ENCODE measurements at places on chromosomes 6 and 20.

DNA sequence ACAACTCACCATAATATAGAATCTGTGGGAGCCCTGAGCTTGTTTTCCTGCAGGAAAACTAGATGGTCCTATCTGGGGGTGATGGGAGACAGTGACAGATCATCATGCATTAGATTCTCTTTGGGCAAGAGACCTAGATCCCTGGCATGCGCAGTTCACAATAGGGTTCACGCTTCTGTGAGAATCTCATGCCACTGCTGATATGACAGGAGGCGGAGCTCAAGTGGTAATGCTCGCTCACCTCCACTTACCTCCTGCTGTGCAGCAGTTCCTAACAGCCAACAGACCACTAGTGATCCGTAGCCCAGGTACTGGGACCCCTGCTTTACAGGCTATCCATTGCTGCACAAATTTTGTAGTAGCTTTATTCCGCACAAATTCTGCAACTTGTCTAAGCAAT lies 84.5 kb downstream of the HIVEP2 start:
- no peak for DNase-seq

DNA sequence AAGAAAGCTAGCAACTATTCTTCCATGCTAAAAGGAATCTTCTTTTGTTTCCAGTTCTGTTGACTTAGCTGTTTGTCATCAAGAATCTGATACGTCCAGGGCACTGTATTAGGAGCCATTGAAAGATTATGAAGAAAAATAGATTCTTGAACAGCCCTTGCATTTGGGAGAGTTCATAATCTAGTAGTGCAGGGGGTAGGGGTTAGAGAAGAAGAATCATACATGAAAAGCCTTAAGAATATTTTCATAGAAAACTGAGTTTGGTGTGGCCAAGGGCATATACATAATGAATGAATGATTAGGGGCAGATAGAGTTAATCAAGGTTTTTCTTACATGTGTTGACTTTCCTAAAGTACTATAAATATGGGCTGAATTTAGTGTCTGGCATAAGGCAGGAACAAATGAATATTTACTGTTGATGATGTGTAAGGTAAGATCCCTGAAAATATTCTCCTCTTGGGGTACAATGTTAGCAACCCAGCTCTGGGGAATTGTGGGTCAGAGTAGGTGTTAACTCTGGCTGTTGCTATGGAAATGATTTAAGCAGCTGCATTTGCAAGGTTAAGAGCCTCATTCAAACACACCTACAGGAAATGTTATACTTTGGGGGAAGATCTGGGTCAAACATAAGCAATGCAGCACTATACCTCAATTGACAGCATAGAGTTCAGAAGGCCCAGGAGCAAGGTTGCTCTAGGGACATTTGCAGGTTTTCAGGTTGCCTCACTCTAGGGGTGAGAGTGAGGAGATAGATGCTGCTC lies 667.3 kb upstream of the CITED2 start:
- DNase-seq, result no peak

DNA sequence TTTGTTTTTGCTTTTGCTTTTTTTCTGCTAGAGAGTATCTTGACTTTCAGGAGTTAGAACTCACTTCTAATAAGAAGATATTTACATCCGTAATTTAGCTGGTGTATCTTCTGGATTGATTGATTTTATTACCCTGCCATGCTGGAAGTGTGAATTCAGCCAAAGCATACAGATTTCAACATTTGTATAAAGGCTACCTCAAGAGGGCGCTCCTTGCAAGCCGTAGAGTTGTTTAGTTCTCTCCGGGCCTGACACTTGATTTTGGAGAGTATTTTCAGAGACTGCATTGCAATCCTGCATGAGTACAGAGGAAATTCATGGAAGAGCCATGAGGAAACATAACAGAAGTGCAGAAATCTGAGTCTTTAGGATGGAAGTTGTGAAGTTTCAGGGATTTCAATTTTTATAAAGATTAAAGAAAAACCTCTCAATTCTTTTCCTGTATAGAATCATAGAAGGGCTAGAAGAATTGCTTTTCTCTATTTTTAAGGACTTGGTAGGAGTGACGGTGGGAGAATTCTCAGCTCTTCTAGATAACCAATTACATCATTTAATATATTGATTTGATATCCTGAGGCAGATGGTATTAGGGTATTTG lies 66.7 kb upstream of the TIAM2 start:
- DNase-seq, result peak; percentile 26

DNA sequence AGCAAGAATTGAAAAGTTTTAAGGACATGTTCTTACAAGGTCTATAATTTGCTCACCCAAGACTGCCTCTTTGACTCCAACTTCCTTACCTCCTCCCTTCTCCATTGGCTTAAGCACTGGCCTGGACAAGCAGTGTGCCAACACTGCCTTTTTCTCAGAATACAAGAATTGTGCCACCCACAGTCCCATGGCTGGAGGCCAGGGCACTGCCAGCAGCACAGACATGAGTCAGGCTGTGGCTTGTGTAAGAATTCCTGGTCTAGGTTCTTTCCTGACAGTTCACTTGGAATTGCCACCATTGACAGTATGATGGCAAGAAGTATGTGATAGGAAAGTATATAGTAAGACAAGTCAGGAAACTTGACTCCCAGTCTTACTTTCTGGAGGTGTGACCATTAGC lies 202.7 kb upstream of the MARCKS start:
- DNase-seq, result no peak

- no peak for DNase-seq
These were observed 164.9 kb upstream of the SASH1 start for GRCh38 chr6:148177589-148178233.

DNA sequence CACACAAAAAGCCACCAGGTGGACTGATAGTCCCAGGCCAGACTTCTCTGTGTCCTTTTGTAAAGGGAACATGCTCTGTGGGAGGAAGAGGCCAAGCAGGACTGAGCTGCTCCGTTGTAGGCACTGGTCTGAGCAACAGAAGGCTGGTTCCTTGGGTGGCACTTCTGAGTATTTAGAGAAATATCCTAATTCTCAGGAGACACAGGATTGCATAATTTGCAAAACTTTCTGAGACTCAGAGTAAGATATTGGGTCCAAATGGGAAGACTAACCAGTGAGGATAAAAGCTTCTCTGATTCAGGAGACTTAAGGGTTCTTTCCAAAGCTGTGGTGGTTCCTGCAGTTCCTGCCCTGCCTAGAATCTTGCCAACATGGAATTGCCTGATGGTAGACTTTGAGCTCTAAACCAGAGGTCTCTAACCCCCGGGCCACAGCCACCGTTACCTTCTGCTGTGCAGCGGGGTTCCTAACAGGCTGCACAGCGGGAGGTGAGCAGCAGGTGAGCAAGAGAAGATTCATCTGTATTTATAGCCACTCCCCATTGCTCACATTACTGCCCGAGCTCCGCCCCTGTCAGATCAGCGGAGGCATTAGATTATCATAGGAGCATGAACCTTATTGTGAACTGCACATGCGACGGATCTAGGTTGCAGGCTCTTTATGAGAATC lies 107.0 kb downstream of the OLIG3 start:
- DNase-seq, result no peak

DNA sequence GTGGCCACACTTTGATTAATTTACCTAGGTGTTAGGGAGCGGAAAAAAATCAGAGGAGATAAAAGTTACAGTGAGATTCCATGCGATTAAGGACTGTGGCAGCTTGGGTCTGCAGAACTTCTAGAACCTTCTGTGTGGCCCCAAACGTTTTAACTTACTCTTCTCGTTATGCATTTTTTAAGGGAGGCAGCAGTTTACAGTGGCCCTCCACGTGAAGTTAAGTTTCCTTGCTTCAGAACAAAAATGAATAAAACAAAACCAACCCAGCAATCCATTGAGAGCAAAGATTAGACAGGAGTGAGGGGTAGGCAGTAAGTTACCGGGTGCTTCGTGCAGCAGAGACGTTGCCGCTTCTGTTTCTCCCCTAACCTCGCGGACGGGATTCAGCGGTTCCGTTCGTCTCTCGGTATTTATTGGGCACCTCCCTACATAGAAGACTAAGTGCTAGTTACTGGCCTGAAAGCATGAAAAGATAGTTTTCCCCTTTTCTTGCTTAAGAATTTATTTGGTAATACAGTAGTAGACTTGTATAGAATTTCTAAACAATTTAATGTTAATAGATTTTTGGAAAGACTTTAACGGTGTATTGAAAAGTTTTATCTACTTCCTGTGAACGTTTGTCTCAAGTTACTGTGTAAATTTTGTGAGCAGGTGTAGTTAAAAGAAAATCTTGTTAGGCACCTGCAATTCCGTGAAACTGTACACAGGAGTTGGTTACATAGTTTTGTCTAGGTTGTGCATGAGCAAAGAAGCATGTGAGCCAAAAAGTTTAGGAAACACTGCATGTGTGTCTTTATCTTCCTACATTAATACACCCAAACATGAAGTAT lies 1.1 kb downstream of the BAG2 start:
- DNase-seq, result no peak

DNA sequence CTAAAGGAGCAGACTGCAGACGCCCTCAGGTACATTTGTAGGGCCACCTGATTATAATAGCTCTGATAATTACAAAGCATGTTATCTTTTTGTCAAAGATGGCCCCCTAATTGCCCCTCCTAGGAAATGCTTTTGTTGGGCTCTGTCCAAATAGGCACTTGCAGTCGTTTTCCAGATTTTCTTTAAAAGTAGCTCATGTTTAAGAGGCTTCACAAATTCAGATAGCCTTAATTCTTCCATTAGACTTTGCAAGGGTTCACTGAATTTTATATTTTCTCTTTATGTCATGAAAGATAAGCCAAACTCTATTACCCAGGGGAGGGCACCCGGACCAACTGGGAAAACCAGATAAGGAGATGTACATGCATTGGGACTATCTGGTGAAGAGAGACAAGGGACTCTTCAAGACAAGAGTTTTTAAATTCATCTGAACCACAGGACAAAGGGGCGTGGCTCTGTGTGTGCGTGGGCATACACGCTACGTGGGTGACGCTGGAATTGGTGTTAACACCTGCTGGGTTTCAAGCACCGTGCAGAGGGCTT lies 95.6 kb downstream of the TOX2 start:
- no peak for DNase-seq

- no peak for DNase-seq
These were observed 5.0 kb upstream of the CAP2 start for GRCh38 chr6:17388365-17388764.

DNA sequence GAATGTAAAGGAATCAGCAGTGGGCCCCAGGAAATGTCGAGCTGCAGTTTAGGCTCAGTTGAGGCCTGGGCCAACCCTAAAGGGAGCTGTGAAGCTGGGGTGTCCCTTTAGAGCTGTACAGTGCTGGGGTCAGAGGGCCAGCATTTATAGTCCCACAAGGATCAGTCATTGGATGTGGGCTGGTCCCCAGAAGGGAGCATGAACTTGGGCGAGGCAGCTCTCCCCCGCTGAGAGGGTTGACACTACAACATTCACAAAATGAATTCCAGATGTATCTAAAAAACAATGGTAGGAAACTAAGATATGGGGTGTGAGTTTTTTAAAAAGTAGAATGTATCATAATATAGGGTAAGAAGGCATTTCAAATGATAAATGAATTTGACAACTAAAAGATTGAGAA lies 29.7 kb upstream of the TMX4 start:
- no peak for DNase-seq

DNA sequence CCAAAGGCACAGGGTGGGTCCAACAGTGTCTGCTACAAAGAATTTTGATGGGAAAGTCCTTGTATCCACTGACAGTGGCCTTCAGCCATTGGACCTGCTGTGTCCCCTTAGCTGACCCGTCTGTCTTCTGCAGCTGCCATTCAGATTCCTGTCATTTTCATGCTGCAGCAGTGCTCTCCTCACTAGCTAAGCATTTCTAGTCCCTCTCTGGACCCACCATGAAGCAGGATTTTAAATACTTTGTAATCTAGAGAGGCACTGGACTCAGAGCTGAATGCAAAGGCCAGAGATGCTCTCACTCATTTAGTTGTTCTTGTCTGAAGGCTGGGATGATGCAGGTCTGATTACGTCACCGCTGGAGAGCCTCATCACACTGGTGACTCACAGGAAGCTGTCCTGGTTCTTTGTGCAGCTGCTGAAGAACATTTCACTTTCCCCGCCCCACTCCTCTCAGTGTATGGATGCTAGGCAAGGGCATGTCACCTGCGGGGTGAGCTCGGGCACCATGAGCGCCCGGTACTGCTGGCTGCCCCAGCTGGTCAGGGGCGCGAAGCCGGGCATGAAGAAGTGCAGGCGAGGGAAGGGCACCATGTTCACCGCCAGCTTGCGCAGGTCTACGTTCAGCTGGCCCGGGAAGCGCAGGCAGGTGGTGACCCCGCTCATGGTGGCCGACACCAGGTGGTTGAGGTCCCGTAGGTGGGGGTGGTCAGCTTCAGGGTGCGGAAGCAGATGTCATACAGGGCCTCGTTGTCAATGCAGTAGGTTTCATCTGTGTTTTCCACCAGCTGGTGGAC lies 19.4 kb upstream of the TUBB2A start:
- no peak for DNase-seq

GRCh38 chr6:89792881-89793280 lies 26.7 kb downstream of the MDN1 start:
- DNase-seq, result no peak

- no peak for DNase-seq
These were observed 6.3 kb upstream of the HDDC2 start for GRCh38 chr6:125307964-125308615.

- DNase-seq, result no peak
These were observed 140.3 kb upstream of the LAMP5 start for GRCh38 chr20:9374072-9374471.

- no peak for DNase-seq
These were observed 48.2 kb downstream of the THBS2 start for GRCh38 chr6:169205176-169206160.

DNA sequence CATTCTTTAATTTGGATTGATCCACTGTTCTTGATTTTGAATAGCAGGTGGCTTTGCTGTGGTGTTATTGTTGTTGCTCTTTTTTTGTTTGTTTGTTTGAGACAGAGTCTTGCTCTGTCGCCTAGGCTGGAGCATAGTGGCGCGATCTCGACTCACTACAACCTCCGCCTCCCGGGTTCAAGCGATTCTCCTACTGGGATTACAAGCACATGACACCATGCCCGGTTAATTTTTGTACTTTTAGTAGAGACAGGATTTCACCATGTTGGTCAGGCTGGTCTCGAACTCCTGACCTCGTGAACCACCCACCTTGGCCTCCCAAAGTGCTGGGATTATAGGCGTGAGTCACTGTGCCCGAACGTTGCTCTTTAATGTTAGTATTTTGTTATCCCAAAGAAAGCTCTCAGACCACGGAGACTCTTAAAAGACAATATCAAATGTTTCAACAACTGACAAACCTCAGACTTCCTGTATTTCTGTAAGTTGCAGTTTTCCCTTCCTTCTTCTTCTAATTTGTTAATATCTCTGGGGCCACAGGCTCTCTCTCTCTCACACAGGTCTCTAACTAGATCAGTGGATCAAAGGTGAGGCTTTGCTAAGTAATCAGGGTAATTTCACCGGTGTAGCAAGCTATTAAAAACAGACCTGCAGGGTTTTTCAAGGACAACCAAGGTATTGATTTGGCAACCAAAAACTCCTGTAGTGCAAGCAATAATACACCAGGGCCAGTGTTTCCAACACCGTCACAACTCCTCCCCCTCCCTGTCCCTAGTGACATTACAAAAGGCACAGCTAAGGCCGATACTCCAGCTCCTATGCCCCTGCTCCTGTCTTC lies 48.8 kb upstream of the ZNF217 start:
- DNase-seq, result no peak
